Cardiac septum (tissue), 1 donor: ENCODE measurements at places on chromosomes 5 and 9.
A peak's percentile ranks its signal among the peaks of the same experiment; 100 is the strongest.

GRCh38 chr5:142872795-142873194 lies 102.6 kb downstream of the ARHGAP26 start:
- no peak for DNase-seq

- peak; percentile 73 for DNase-seq
Measured at GRCh38 chr9:92737611-92738299, 26.9 kb downstream of the BICD2 start.

- DNase-seq = no peak
Measured at GRCh38 chr5:179866241-179867078, 7.8 kb upstream of the MRNIP start.

GRCh38 chr5:55338810-55339243 lies 31.0 kb downstream of the MTREX start:
- DNase-seq = no peak

DNA sequence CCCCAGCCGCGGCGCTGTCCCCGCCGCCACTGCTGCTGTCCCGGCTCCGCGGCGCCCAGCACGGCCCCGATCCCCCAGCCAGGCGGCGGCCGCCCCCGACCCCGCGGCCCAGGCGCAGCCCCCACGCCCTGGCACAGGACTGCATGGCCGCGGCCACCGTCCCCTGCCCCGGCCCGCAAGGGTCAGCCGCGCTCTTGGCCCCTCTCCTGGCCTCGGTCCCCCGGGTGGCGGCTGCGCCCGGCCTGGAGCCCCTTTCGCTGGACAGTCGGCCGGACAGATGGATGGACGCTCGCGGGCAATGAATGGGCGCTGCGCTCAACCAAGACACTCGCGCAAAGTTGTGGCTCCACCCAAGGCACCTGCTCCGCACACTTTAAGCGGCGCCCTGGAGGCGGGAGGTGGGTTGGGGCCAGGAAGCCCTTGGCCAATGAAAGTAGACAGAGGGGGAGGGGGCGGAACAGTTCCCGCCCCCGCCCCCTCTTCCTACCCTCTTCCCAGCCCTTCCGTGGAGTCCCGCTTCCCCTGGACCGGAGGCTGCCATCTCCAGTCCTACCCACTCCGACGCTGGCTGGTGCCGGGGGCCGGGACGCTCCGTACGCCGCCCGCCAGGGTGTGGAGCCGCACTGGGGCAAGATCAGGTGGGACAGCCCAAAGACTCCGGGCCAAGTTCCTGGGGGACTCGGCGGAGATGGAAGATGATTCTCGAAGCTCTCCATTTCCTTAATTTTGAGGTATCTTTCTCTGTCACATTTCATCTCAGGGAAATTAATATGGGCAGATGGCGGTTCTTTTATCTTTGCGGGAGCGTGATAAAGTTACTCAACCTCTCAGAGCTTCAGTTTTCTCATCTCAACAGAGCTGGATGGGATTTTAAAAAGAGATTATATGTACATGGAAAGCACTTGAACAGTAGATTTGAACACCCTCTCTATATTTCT lies at the start of gene GLDC:
Gene GLDC (minus strand): TSS at position 375 of the 938 bp plus-strand sequence. CDS start 230 bp downstream, at position 145.
- peak; percentile 75 for DNase-seq

GRCh38 chr9:2041736-2042135 lies 26.6 kb downstream of the SMARCA2 start:
- DNase-seq = no peak
